ENCODE measurements at places on chromosomes 1 and 21.

- no peak for DNase-seq
Observed at GRCh38 chr1:213533125-213533524, 454.6 kb upstream of the PROX1 start.

DNA sequence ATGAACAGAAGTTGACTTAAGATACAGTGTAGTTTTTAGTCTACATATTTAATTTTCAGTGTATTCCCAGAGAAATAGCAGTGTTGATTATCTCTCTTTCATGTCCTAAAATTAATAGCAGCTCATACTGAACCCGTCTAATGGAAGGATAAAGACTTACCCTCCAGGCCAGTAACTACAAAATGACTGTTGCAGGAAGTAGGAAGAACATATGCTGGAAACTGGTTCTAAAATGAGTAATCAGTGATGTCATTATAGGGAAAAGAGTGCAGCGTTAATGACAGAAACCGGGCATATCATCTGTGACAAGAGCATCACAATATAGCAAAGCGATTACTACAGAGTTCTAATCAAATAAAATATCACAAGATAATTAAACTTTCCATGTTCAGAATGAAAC, 385.5 kb downstream of the SMYD3 start:
- DNase-seq = no peak

DNA sequence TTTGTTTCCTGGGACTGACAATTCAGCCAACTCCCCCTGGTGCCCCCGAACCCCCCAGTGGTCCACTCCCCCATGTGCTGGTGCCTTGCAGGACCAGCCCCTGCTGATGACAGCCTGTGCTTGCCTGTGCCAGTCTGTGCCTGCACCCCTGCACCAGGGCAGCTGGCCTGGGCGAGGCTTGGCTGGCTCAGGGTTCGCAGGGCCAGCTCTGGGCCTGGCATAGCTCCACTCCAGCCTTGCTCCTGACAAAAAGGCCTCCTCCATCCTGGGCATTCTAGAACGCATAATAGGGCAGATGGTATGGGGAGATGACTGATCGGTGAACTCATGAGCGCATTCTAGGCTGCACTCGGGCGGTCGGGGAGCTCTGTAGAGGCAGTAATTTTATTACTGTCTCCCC, 5.4 kb downstream of the CNTN2 start:
- no peak for DNase-seq

DNA sequence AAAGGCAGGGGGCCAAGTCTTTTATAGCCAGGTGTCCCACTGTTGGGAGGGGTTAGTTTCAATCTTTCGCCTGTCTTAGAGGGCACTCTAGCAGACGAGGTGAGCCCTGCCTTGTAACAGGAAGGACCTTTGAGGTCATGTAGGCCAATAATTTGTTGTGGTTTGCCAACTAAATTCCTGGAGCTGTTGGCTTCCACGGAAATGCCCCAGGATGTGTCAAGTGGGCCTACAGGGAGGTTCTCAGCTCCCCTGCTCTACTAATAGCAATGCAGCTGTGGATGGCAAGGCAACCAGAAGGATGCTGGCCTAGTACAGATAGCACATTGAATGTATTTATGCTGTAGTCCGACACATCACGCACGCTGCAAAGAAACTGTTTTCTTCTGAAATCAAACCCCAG, 22.3 kb upstream of the CASQ2 start:
- no peak for DNase-seq

- peak; percentile 11 for DNase-seq
Observed at GRCh38 chr1:201224666-201225370, 34.2 kb downstream of the IGFN1 start.

Data from activated CD4-positive, alpha-beta memory T cell treated with anti-CD3 and anti-CD28 coated beads, Interleukin-2, amount 10 ng/mL, durations not matched to agents 7 days and 5 days (primary cell).